ENCODE measurements at places on chromosomes 1 and 21.
A peak's percentile ranks its signal among the peaks of the same experiment; 100 is the strongest.

DNA sequence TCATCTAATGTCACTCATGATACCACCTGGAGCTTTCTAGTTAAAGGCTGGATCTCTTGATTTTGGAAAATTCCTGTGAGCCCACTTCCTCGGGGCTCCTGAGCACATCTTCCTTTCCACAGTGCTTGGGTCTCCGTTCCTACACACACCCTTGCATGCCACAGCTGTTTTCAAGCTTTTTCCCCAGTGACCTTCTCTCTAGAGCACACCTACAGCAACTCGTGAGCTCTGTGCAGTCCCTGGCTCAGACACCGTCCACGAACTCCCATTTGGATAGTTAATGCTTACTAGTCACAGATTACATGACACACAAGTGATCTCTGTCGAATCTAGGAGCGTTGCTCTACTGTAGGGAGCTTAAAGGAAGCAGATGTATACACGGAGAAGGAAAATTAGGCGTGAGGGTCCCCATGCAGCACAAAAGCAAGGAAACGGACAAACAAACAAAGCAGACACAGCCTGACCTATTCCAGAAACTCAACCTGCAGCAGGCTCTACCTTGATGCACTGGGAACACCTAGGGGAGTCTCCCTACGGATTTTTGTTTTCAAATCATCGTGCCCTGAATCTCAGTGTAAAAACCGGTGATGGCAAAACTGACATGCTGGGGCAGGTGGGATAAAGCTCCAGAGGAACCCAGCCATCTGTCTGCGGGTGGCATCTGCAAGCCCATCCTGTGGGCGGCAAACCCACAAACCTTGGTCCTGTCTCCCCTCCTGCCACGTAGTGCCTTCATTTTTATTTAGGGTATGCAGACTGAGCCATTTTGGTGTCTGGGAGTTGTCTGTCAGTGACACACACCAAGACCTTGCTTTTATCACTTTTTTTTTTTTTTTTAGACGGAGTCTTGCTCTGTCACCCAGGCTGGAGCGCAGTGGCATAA lies 177.8 kb downstream of the RUNX1 start:
- DNase-seq: no peak

DNA sequence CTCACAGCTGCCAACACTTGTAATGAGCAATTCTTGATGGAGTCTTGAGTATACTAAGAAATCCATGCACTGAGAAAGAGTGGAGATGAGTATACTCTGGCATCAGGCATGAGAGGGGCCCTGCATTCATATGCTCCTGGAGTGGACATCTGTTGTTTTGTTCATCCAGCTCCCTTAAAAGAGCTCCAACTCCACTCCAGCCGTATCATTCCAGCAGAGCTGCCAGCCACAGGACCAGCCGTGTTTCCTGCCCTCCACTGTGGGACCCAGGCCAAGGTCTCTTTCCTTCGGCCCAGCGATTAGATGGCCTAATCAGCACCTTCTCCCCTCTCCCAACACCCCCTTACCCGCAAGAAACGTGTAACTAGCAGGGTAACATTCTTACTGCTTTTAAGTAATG lies 144.5 kb downstream of the OMA1 start:
- no peak for DNase-seq

- no peak for DNase-seq
Observed at GRCh38 chr1:226589008-226589733, 40.6 kb downstream of the STUM start.

- no peak for DNase-seq
Observed at GRCh38 chr21:28455253-28455600, 537.5 kb downstream of the LTN1 start.

DNA sequence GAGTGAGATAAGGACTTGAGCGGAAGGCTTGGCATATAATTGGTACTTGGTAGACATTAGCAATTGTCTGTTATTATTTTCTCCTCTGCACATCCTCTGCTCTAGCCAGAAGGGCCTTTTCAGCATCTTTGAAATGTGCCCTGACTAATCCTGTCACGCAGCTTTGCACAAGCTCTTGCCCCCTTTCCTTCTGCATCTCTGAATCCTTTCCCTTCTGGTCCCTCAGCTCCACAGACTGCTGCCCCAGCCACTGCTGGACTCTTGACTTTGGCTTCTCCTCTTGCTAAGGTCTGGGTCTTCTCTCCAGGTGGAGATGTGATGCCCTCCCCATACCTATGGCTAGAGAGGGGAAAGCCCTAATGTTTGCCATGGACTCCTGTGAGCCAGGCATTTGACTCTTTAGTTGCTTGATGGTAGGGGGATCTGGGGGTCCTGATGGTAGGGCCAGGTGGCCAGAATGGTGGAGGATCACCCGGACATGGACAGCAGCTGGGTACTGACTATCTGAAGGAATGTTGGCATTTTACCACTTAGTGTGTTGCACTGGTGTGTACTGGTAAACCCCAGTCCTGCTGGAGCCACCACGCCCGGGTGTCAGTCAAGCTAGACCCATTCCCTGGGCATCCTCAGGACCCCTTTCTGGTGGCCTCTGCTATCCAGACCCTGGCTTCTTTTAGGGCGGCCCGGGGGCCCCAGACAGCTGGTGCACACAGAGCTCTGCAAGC lies 4.4 kb downstream of the HPCA start:
- no peak for DNase-seq

DNA sequence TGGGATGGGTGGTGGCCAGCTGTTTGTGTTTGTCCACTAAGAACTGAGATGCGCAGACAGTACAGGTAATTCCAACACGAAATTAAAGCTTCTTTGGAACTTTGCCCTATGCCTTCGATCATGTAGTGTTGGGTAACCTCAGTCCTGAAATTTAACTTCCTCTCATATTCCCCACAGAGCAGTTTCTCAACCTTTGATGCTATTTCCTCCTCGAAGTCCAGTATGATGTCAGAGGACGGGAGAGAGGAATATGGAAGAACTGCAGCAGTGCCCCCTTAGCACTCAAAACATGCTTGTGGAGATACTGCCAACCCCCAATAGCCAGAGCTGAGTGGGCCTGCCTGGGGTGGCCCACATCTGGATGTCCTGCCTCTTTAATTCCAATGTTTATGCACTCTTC lies 3.6 kb downstream of the LPAR3 start:
- DNase-seq: no peak

GRCh38 chr1:234942012-234942332 lies 186.7 kb downstream of the TOMM20 start:
- no peak for DNase-seq

- no peak for DNase-seq
Observed at GRCh38 chr1:248923352-248924338, 17.6 kb downstream of the PGBD2 start.

DNA sequence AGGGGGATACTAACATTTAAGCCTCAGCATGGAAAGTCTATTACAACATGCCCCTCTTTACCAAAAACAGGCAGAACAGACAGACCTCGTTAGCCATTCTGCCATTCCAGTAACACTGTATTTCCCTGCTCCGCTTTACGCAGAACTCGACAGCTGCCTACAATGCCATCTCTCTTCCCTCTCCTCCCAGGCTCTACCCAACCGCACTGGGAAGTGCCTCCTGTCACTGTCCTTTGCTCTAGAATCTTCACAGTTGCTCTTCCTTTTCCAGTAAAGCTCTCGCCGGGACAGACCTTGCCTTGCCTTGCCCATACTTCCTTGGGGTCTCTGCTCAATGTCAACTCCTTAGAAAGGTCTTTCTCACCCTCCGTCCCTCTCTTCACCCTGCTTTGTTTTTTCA lies 22.8 kb downstream of the COA6 start:
- DNase-seq: no peak

DNA sequence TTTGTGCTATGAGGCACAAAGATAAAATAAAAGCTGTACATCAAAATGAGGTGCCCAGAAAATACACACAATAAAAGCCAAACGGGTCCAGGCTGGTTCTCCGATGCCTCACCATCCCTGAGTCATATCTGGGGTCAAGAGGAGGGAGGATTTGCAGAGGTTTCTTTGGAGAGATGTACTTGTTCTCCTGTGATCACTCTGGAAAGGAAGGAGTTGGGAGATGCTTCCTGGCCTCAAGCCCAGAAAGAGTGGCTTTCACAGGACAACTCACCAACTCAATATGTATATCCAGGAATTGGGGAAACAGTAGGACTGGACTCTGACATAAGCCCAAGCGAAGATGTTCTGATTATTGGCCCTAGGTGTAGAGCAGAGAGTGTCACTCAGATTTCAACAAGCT lies 51.9 kb downstream of the DIPK1A start:
- no peak for DNase-seq

DNA sequence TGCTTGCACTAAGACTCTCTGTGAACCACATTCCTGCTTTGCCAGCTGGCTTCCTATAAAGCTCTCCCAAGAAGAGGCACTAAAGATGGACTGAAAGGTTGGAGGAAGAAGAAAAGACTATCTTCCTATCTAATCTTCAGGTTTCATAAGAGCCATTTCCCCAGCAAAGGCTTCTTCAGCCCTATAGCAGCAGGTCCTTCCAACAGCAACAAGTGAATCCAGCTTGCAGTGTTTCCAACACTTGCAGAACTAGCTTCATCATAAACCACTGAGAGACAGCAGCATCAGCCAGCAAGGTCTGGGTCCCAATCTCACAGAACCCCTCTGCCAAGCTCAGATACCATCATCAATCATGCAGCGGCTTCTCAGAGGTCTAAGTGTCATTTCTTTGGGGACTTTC lies 28.1 kb downstream of the FOXJ3 start:
- no peak for DNase-seq

DNA sequence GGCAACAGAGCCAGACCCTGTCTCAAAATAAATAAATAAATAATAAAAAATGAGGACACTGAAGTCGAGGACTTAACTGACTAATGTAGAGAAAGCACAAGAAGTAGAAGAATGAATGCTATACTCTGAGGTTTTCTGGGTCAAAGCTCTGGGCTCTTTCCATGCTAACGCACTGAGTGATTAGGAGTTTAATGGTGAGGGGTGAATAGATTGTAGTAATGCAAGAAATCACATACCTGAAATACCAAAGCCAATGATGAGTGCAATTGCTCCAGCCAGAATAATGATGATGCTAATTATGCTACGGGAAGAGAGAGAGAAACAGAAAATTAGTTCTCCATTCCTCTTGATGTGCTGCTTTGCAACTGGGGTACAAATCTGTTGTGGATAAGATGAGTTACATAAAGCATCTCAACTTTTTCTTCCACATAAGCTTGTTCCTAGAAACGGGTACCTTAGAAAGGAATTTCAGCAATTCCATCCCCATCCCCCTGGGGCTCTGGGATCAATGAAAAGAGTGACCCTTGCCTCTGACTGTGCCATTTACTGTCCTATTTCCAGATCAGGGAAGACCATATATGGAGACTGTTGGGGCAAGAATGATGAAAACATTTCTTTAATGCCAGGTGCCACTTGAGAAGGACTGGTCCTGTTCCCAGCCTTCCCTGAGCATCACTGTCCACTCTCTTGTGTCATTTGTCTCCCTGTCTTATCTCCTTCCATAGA lies 40.7 kb downstream of the VTCN1 start:
- no peak for DNase-seq

DNA sequence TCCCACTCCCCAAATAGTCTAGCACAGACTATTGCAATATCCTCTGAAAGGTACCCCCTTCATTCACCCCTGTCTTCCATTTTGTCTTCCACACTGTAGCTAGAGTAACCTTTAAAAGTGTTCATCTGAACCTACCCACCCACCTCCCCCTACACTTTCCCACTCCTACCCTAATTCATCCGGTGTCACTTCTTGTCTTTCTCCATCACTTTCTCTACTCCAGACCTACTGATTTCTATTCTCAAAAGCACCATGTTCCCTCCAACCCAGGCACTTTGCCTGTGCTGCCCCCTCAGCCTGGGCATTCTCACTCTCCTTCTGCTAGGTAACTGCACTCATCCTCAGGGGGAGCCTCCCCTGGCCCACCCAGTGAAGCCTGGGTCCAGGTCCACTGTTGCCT lies 4.7 kb upstream of the MAN1C1 start:
- no peak for DNase-seq

- no peak for DNase-seq
Observed at GRCh38 chr21:31913182-31913608, 40.4 kb downstream of the HUNK start.

DNA sequence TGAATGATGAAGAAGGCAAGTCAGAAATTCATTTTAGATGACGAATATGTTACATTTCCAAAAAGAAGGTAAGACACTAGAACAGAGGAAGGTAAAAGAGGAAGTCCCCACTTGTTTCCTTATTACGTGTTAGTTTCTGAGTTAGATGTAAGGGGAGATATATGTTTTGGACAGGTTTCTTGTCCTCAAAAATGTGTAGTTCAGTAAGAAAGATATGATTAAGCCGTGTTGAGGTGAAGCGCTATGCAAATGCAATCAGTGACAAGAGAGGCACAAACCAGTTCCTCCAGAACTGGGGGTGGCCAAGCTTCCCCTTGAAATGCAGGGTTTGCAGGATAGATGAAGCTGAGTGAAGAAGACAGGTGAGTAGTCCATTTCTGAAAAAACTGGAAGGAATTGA lies 293.3 kb upstream of the RUNX1 start:
- no peak for DNase-seq

- DNase-seq: peak; percentile 51
Observed at GRCh38 chr1:87335175-87335884, 6.7 kb downstream of the LMO4 start.

- DNase-seq: no peak
Observed at GRCh38 chr21:44684483-44684882, 2.5 kb upstream of the KRTAP12-1 start.

DNA sequence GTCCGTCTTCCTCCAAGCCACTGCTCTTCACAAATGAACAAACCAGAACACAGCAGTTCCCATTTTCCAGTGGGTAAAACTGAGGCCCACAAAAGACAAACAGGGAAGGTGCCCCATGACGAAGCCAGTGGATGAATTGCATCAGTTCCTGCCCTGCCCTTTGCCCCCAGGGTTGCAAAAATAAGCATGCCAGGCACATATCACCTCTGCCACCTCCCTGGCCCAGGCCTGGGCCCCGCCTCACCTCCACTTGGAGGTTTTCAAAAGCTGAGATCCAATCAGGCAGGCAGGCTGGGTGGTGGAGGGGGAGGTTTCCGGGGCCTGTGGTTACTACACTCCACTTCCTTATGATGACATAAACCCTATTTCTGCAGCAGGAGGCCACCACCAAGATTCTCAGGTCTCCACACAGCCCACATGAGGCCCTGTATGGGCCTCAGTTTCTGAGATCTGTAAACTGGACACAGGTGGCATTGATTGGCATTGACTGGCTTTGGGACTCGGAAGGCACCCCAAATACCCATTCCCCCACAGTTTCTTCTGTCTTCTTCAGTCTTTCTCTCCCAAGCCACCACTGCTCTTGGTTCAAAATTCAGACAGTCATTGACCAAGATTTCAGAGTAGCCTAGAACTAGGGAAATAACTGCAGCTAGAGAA lies 4.1 kb downstream of the KIF21B start:
- DNase-seq: peak; percentile 84

DNA sequence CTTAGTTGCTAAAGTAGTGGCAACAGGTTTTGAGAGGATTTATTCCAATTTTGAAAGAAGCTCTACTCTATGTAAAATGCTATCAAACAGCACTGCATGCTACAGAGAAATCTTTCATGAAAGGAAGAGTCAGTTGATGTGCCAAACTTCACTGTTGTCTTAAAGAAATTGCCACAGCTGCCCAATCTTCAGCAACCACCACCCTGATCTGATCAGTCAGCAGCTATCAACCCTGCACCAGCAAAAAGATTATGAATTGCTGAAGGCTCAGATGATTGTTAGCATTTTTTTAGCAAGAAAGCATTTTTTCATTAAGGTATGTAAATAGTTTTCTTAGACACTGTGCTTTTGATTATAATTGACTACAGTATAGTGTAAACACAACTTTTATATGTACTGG lies 49.6 kb downstream of the SLC9C2 start:
- no peak for DNase-seq

- DNase-seq: no peak
Observed at GRCh38 chr1:26097696-26098095, 13.9 kb upstream of the PDIK1L start.

GRCh38 chr1:63918418-63918945 lies 144.7 kb downstream of the ROR1 start:
- no peak for DNase-seq

- DNase-seq: no peak
Observed at GRCh38 chr1:2564006-2564814, 8.0 kb downstream of the TNFRSF14 start.

Data from activated T-helper 9 cell treated with anti-CD3 and anti-CD28 coated beads, Interleukin-2, amount 50 U/mL, for 16 hours (primary cell).